ENCODE measurements at places on chromosomes 2 and 18.

DNA sequence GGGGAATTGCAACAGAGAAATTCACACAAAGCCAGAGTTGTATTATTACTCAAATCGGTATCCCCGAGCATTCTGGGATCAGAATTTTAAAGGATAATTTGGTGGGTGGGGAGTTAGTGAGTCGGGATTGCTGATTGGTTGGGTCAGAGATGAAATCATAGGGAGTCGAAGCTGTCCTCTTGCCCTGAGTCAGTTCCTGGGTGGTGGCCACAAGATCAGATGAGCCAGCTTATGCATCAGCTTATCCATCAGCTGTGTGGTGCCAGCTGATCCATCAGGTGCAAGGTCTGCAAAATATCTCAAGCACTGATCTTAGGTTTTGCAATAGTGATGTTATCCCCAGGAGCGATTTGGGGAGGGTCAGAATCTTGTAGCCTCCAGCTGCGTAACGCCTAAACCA lies 34.3 kb upstream of the ITM2C start:
- DNase-seq: no peak

- no peak for DNase-seq
Observed at GRCh38 chr2:241218131-241219029, 29.9 kb downstream of the ANO7 start.

- no peak for DNase-seq
Observed at GRCh38 chr2:78780256-78780655, 245.2 kb upstream of the REG3G start.

DNA sequence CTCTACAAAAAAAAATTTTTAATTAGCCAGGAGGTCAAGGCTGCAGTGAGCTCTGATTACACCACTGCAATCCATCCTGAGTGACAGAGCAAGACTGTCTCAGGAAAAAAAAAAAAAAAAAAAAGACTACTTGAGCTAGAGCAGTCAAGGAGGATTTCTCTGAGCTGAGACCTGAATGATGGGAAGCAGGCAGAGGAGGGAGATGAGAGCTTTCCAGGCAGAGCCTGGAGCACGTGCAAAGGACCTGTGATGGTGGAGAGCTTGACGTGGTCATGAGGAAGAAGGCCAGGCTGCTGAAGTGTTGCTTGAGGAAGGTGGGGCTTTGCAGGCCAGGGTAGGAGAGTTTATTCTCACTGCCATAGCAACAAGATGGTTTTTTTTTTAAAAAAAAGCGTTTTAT lies 51.9 kb upstream of the POMC start:
- DNase-seq: no peak

- DNase-seq: no peak
Observed at GRCh38 chr2:233140077-233140585, 80.0 kb downstream of the INPP5D start.

DNA sequence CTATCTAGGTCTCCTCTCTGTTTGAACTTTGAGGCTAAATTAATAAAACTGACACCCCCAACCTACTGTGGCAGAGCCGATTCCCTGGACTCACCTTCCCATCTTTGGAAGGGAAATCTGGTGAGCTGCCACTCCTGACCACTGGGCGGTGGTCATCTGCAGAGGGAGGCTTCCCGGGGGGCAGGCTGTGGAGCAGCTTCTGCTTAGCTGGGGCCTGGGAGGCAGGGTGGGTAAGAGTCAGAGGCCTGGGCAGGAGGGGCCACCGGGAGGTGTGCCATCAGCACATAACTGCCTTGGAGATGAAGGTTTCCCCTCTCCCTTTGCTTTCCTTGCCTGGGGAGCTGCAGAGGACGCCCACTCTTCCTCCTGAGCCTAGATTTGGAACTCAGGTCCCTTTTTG lies 2.3 kb upstream of the NPPC start:
- no peak for DNase-seq

GRCh38 chr18:79429785-79430281 lies 34.1 kb downstream of the NFATC1 start:
- no peak for DNase-seq

- no peak for DNase-seq
Observed at GRCh38 chr2:203857656-203858055, 9.9 kb upstream of the CTLA4 start.

GRCh38 chr2:72993933-72994280 lies 76.6 kb downstream of the EMX1 start:
- DNase-seq: no peak

DNA sequence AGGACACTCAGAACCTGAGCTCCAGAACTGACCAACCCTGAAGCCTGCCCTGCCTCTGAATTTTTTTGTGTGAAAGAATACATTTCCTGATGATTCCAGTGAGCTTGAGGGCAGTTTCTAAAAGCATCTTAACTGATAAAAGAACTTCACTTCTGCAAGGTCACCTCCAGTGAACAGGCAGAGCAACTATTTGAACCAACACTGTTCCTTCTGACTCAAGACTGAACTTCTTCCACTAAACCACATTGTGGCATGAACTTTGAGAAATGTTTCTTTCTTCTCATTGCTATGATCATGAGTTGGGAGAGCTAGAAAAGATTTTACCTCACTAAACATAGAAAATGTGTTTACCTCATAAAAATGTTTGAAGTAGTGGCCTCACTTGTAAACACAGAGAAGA lies 83.8 kb upstream of the SERTAD2 start:
- no peak for DNase-seq

DNA sequence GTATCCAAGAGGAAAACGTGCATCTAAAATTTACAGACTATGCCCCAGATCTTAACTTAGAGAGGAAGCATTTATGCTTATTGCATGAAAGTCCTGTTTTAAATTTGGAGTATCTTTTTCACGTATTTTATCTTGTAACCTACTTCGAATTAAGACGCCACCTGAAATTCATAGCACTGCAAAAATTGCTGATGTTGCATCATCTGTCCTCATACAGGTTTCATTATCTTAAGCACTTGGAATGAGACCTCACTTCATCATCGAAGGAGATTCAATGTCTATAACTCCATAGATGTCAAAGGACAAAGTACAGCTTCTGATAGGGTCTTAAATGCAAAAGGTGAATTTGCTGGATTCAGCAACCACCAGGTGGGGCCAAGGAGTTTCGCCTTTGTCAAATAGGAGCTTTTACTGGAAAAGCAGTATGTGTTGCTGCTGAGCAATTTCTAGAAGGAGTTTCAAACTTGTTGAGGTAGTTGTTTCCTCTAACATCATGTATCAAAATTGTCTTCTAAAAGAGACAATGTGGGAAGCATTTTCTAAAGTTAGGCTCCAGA lies 106.4 kb upstream of the CCDC85A start:
- no peak for DNase-seq

GRCh38 chr2:216839688-216840087 lies 20.2 kb downstream of the TNP1 start:
- DNase-seq: no peak

- no peak for DNase-seq
Observed at GRCh38 chr2:238952261-238952919, 104.5 kb downstream of the TWIST2 start.

- no peak for DNase-seq
Observed at GRCh38 chr2:49044350-49045079, 109.8 kb downstream of the FSHR start.
